ENCODE measurements at places on chromosomes 7 and 10. TPM values are rescaled to one million over a fixed set of nuclear protein-coding genes. Genes with fewer than 3 reads are reported as not detected.
A peak's percentile ranks its signal among the peaks of the same experiment; 100 is the strongest.

GRCh38 chr10:131396121-131397050 lies 84.9 kb upstream of the TCERG1L start:
- no peaks in the 10 kb centered on the region for H3K4me1 ChIP-seq
- no peaks in the 10 kb centered on the region for H3K36me3 ChIP-seq
- H3K27ac ChIP-seq = no peak overlapping the region

GRCh38 chr10:131280101-131280500 lies 31.4 kb downstream of the TCERG1L start:
- DNase-seq = no peak
- no peaks in the 10 kb centered on the region for H3K36me3 ChIP-seq
- H3K4me1 ChIP-seq = no peaks in the 10 kb centered on the region
- no peak overlapping the region for H3K4me3 ChIP-seq
- no peak overlapping the region for H3K27ac ChIP-seq

- peaks cover 2% of the 10 kb centered on the region for H3K27me3 ChIP-seq
- no peak for DNase-seq
- H3K36me3 ChIP-seq = no peaks in the 10 kb centered on the region
- no peak overlapping the region for H3K27ac ChIP-seq
Measured at GRCh38 chr10:5470062-5470751, 29.2 kb downstream of the CALML5 start.

DNA sequence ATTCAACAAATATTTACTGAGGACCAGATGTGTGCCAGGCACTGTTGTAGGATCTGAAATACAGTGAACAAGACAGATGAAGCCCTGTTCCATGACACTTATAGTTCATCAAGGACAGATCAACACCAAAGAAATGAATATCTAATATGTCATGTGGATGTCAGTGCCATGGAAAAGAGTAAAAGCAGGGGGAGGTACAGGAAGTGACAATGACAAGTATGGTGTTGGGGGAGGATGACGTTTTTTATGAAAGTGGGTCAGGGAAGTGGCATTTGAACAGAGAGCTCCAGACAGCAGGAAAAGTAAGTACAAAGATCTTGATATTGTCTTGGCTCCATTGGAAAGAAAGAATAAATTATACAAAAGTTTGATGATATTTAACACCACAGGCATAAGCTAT lies 7.0 kb upstream of the SFMBT2 start:
- no peaks in the 10 kb centered on the region for H3K36me3 ChIP-seq
- DNase-seq = no peak
- peaks cover 29% of the 10 kb centered on the region for H3K4me1 ChIP-seq
- H3K4me3 ChIP-seq = no peak overlapping the region
- peak overlapping the region; percentile 1 for H3K27ac ChIP-seq

DNA sequence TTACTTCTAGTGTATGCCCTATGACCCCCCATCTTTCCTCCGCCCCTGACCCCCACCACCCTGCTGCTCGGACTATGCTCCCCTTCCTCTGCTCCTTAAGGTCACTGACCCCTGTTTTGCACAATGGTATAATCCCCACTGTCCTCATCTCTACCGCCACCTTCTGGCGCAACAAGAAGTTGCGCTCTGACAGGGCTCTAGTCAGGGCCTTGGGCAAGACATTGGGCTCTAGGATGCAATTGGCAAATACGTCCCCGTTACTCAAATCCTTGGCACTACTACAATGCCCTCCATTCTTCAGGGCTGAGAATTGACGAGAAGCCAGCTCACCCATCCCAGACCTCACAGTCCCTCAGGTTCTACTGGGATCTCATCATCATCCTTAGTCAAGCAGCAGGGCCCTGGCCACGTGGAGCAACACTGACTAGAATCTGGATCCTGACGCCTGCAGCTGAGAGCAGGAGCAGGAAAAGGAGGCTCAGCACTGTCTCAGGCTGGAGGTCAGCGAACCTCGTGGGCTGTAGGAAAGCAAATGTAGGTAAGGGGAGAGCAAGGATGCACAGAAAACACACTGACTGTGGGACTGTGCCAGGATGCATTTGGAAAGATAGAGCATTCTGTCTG lies 10.6 kb downstream of the LRIT2 start:
- H3K27ac ChIP-seq = no peak overlapping the region
- H3K4me3 ChIP-seq = peak overlapping the region; percentile 20
- H3K36me3 ChIP-seq = no peaks in the 10 kb centered on the region
- no peaks in the 10 kb centered on the region for H3K4me1 ChIP-seq
- peak; percentile 54 for DNase-seq
- no peaks in the 10 kb centered on the region for H3K27me3 ChIP-seq

GRCh38 chr7:128389618-128390329 lies 20.0 kb downstream of the IMPDH1 start:
- no peak overlapping the region for H3K4me3 ChIP-seq
- no peaks in the 10 kb centered on the region for H3K27me3 ChIP-seq
- peaks cover 2% of the 10 kb centered on the region for H3K4me1 ChIP-seq
- H3K36me3 ChIP-seq = no peaks in the 10 kb centered on the region
- peak overlapping the region; percentile 9 for H3K27ac ChIP-seq

DNA sequence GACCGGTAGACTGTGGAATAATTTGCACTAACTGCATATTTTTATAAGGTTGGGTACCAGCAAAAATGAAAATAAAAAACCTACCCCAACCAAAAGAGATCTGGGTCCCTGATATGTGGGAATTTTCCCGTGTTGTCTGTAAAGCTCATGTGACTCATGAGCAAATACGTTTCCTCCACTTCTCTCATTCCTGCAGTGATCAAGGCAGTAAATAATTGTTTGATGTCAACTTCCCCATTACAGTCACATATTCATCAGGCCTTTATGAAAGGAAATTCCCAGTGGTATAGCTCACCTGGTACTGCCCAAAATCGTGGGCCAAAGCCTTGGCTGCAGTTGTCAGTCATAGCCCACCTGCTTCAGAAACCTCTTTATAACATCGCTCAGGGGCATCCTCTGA lies 166.0 kb upstream of the ANK3 start:
- H3K36me3 ChIP-seq = peaks cover 11% of the 10 kb centered on the region
- no peaks in the 10 kb centered on the region for H3K27me3 ChIP-seq
- no peaks in the 10 kb centered on the region for H3K4me1 ChIP-seq
- no peak overlapping the region for H3K27ac ChIP-seq

DNA sequence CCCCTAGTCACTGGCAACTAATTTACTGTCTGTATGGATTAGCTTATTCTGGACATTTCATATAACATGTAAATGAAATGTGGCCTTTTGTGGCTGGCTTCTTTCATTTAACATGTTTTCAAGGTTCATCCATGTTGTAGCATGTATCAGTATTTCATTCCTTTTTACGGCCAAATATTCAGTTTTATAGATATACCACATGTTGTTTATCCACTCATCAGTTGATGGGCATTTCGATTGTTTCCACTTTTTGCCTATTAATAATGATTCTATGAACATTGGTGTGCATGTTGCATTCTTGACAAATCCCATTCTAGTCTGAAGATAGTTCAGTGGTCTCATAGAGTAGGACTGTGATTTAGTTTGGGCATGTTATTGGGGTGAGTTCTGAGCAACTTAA lies 12.6 kb downstream of the CNNM2 start:
- H3K4me1 ChIP-seq = peaks cover 11% of the 10 kb centered on the region
- DNase-seq = no peak
- H3K27me3 ChIP-seq = no peaks in the 10 kb centered on the region
- H3K27ac ChIP-seq = no peak overlapping the region
- no peak overlapping the region for H3K4me3 ChIP-seq

DNA sequence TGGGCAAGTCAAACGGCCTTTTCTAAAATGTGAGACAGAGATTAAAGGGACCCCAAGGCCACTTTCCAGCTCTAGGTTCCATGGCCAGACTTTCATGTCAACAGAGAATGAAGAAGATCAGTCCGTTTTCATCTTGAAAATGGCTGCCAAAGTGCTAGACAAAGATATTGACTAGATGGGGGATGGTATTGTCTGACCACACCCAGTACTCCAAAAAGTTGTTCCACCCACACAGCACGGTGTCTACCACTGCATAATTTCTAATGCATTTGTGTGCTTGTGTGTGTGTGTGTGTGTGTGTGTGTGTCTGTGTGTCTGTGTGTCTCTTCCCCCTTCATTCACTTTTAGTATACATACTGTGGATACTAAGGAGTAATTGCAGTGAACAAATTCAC lies 1.3 kb downstream of the COL1A2 start:
- H3K27me3 ChIP-seq = peaks cover 24% of the 10 kb centered on the region
- H3K36me3 ChIP-seq = no peaks in the 10 kb centered on the region
- no peak overlapping the region for H3K4me3 ChIP-seq
- no peak for DNase-seq

- peaks cover 45% of the 10 kb centered on the region for H3K27me3 ChIP-seq
- H3K36me3 ChIP-seq = no peaks in the 10 kb centered on the region
- H3K4me3 ChIP-seq = no peak overlapping the region
Measured at GRCh38 chr7:127239814-127240213, 12.9 kb downstream of the GRM8 start.

- peaks cover 24% of the 10 kb centered on the region for H3K27me3 ChIP-seq
- no peaks in the 10 kb centered on the region for H3K4me1 ChIP-seq
- H3K4me3 ChIP-seq = no peak overlapping the region
- no peak overlapping the region for H3K27ac ChIP-seq
- no peaks in the 10 kb centered on the region for H3K36me3 ChIP-seq
Measured at GRCh38 chr7:120813546-120814252, 44.2 kb downstream of the TSPAN12 start.

DNA sequence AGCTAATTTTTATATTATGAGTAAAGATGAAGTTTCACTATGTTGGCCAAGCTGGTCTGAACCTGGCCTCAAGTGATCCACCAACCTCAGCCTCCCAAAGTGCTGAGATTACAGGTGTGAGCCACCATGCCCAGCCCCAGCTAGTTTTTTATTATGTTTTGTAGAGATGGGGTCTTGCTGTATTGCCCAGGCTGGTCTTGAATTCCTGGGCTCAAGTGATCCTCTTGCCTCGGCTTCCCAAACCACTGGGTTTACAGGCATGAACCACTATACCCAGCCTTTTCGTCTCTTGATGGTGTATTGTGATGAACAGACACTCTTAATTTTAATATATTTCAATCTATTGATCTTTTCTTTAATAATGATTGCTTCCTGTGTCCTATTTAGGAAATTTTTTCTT lies 17.7 kb downstream of the RAB19 start:
- no peaks in the 10 kb centered on the region for H3K27me3 ChIP-seq
- no peak overlapping the region for H3K4me3 ChIP-seq
- no peaks in the 10 kb centered on the region for H3K36me3 ChIP-seq
- no peak for DNase-seq

GRCh38 chr7:157644946-157645345 lies 308.1 kb downstream of the DNAJB6 start:
- H3K27me3 ChIP-seq = peaks cover 4% of the 10 kb centered on the region
- no peak overlapping the region for H3K4me3 ChIP-seq
- no peak for DNase-seq
- peaks cover 2% of the 10 kb centered on the region for H3K36me3 ChIP-seq

- no peak for DNase-seq
- peaks cover 2% of the 10 kb centered on the region for H3K27me3 ChIP-seq
- no peak overlapping the region for H3K4me3 ChIP-seq
Measured at GRCh38 chr10:1230138-1230537, 174.0 kb downstream of the WDR37 start.

DNA sequence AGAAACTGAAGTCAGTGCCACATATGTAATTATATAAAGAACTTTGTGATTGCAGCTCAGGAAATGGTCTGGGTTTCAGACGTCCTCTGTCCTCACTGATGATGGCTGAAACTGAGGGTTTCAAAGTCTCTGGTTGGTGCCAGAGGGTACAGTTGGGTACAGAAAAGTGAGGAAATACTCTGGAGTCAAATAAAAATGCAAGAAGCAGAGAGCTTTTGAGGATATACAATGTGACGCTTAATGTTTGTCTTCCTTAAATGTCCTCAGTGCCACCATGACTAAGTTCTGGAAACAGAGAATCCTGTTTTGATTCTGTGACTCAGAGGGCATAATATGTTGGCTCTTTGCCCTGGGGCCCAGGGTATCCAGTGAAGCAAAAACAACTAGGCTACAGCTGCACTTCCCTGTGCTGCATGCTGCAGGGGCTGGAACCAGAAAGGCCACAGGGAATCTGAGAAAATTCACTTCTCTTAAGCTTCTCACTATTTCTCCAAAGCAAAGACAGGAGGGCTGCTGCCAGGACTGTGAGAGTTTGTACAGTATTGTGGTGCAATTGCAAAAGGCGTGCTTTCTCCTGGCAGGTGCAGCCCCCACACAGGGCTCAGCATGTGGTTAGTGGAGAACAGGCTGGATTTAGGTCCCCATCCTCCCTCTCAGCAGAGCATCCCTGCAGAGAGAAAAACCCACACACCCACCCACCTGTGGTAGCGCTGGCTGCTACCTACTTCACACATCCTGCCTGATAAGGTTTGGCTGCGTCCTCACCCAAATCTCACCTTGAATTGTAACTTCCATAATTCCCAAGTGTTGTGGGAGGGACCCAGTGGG lies 169.5 kb upstream of the SVIL start:
- no peak for DNase-seq
- no peak overlapping the region for H3K4me3 ChIP-seq
- peaks cover 7% of the 10 kb centered on the region for H3K27me3 ChIP-seq
- no peak overlapping the region for H3K27ac ChIP-seq
- H3K4me1 ChIP-seq = peaks cover 16% of the 10 kb centered on the region

DNA sequence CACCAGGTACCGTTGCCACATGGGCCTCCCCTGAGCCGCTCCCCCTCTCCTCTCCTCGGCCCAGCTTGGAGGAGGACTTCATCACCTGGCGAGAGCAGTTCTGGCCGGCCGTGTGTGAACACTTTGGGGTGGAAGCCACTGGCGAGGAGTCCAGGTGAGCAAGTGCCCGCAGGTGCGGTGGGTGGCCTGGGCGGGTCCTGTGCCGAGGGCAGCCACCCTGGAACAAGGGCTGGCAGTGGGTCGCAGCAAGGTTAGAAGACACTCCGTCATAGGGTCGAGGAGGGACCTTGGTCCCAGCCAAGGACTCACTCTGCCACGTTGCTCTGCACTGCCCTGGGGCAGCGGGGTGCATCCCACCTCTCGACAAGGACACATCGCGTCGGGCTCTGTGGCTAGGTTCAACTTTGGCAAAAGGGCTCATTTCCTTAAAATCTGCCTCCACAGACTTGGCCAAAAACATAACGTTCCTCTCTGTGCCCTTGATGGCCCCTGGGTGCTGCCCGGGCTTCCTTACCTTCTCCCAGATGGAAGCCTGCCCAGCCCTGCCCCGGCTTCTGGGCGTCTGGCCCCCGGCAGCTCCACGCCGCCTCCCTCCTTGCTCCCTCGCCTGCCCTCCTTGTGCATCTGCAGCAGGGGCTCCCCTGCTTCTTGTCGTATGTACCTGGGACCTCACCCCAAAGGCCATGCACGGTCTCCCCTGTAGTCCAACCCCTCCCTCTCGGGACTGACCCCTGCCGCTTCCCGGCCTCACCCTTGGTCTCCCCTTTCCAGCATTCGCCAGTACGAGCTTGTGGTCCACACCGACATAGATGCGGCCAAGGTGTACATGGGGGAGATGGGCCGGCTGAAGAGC lies 12.7 kb downstream of the TMEM120A start:
- H3K27ac ChIP-seq = no peak overlapping the region
- no peaks in the 10 kb centered on the region for H3K27me3 ChIP-seq
- DNase-seq = no peak
- H3K36me3 ChIP-seq = peaks cover under 1% of the 10 kb centered on the region
- no peaks in the 10 kb centered on the region for H3K4me1 ChIP-seq

The CALHM3 gene
- total RNA-seq = not detected

The SHOC2 gene
- 47.8 TPM for total RNA-seq

The CASTOR2 gene
- total RNA-seq = 2.5 TPM

The SPDYE8 gene
- total RNA-seq = not detected

The CDC14C gene
- total RNA-seq = not detected

The TAS2R41 gene
- total RNA-seq = not detected

Measured in activated CD4-positive, alpha-beta T cell treated with anti-CD3 and anti-CD28 coated beads, Interleukin-2, amount 10 ng/mL, durations not matched to agents 7 days and 5 days (primary cell).